T-cell (primary cell): ENCODE measurements at places on chromosomes 5 and 9.

DNA sequence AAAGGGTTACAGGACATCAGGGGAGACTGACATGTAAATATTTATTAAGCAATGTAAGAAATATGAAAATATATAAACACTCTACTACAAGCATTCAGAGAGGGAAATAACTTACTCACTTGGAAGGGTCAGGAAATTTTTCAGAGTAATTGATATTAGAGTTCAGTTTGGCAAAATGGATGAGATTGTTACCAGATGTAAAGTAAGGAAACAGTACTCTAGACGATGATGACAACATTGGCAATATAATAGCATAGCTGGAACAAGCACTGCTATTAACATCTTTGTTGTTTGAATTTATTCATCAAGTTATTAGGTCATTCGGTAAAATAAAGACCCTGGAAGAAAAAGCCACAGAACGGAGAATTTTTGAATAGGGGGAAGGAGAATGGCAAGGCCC, 49.1 kb downstream of the GNA14 start:
- no peak overlapping the region for H3K4me3 ChIP-seq
- H3K36me3 ChIP-seq: no peaks in the 10 kb centered on the region
- peaks cover 13% of the 10 kb centered on the region for H3K4me1 ChIP-seq
- H3K27me3 ChIP-seq: no peaks in the 10 kb centered on the region
- no peak for DNase-seq
- no peak overlapping the region for H3K27ac ChIP-seq

- DNase-seq: no peak
- no peak overlapping the region for H3K27ac ChIP-seq
- H3K4me3 ChIP-seq: no peak overlapping the region
- H3K36me3 ChIP-seq: no peaks in the 10 kb centered on the region
- no peaks in the 10 kb centered on the region for H3K27me3 ChIP-seq
Observed at GRCh38 chr9:121738968-121739367, 87.5 kb downstream of the DAB2IP start.

GRCh38 chr9:133460405-133461175, 812 bp downstream of the CACFD1 start:
- DNase-seq: peak; percentile 52
- H3K4me3 ChIP-seq: peak overlapping the region; percentile 72
- peaks cover 4% of the 10 kb centered on the region for H3K4me1 ChIP-seq

DNA sequence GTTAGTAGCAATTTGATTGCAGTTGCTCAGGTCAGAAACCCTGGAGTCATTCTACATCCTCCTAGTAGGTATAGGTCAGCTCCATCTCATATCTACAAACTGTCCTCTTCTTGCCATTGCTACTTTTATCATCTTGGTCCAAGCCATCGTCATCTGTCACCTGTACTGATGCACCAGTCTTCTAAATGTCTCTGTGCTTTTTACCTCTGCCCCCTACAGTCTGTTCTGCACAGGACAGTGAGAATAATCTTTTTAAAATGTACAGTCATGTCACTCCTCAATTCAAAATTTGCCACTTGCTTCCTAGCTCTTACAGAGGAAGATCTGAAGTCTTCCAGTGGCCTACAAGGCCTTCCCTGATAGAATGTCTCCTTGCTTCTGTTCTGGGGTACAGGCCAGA, 6.8 kb downstream of the NNT start:
- H3K27ac ChIP-seq: no peak overlapping the region
- H3K36me3 ChIP-seq: no peaks in the 10 kb centered on the region
- H3K27me3 ChIP-seq: no peaks in the 10 kb centered on the region
- peaks cover 9% of the 10 kb centered on the region for H3K4me1 ChIP-seq

GRCh38 chr9:18317896-18318295, 156.1 kb upstream of the ADAMTSL1 start:
- no peaks in the 10 kb centered on the region for H3K36me3 ChIP-seq
- peaks cover 3% of the 10 kb centered on the region for H3K27me3 ChIP-seq
- DNase-seq: no peak
- no peak overlapping the region for H3K4me3 ChIP-seq
- H3K27ac ChIP-seq: no peak overlapping the region
- H3K4me1 ChIP-seq: no peaks in the 10 kb centered on the region

DNA sequence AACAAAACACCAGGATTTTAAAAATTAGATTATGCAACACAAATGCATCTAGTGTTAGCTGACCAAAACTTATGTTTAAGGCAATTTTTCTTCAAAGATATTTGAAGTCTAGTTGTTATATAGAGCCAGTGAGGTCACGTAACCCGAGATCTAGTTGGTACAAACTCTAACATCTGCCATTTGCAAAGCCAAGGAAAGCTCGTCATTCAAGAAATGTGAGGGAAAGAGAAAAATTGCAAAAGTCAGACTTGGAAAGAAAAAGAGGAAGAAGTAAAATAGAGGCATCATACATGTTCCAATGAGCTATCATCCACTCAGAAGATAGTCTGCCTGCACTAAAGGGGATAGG, 293.4 kb upstream of the PUM3 start:
- no peak for DNase-seq
- peaks cover 4% of the 10 kb centered on the region for H3K27me3 ChIP-seq
- H3K36me3 ChIP-seq: no peaks in the 10 kb centered on the region

DNA sequence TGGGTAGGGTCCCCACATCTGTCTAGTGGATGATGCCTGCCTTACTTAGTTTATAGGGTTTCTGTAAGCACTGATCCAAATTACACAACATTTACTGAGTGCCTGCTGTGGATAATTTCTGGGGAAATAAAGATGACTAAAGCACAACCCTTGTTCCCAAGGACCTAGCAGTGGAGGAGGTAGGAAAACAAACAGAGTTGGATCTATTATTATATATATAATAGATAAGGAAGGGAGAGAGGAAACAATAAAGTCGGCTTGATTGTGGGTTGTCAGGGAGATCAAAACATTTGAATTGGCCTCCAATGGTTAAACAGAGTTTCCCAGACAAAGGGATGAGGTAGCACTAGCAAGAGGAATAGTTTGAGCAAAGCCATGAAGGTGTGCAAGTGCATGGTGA, 14.0 kb downstream of the IL33 start:
- H3K27me3 ChIP-seq: peaks cover 2% of the 10 kb centered on the region
- no peaks in the 10 kb centered on the region for H3K36me3 ChIP-seq
- no peak overlapping the region for H3K4me3 ChIP-seq
- H3K27ac ChIP-seq: no peak overlapping the region
- DNase-seq: no peak
- H3K4me1 ChIP-seq: no peaks in the 10 kb centered on the region

DNA sequence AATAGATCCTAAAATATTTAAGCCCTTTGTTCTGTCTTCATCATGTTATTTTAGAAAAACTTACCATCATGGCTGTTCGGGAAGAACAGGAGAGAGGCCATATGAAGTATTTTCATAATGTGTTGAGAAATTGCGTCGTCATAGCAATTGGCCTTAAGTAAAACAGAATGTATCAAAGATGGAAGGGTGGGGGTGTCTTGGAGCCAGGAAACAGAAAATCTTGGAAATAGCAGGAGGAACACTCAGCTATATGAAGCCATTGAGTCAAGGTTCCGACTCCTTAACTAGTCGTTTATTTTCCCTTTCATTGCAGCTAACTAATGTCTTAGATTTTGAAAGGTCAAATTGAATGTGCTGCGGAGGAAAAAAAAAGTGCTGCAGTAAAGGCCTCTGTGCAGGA, 1.3 kb downstream of the SPTAN1 start:
- peaks cover 55% of the 10 kb centered on the region for H3K4me1 ChIP-seq
- no peaks in the 10 kb centered on the region for H3K27me3 ChIP-seq
- H3K27ac ChIP-seq: peak overlapping the region; percentile 61
- no peak overlapping the region for H3K4me3 ChIP-seq

DNA sequence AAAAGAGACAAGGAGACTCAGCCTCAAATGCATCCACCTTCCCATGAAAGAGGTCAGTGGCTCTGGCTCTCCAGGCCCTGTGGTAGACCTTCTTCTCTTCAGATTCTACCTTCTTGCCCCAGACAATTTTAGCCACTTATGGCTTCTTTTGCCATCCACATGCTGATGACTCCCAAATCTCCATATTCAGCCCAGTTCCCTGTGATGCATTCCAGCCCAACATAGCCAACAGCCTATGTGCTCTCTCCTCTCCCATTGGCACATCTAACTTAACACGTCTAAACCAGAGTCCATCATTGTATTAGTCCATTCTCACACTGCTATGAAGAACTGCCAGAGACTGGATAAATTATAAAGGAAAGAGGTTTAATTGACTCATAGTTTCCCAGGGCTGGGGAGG, 108.8 kb downstream of the FSTL4 start:
- no peaks in the 10 kb centered on the region for H3K36me3 ChIP-seq
- H3K4me1 ChIP-seq: no peaks in the 10 kb centered on the region
- H3K27me3 ChIP-seq: no peaks in the 10 kb centered on the region
- DNase-seq: no peak
- H3K4me3 ChIP-seq: no peak overlapping the region

- no peak overlapping the region for H3K4me3 ChIP-seq
- no peaks in the 10 kb centered on the region for H3K27me3 ChIP-seq
- peaks cover 49% of the 10 kb centered on the region for H3K36me3 ChIP-seq
Observed at GRCh38 chr5:50767588-50767987, 101.2 kb downstream of the PARP8 start.

GRCh38 chr5:60066502-60066901, 173.0 kb upstream of the PDE4D start:
- no peak for DNase-seq
- no peaks in the 10 kb centered on the region for H3K27me3 ChIP-seq
- no peaks in the 10 kb centered on the region for H3K4me1 ChIP-seq
- no peak overlapping the region for H3K27ac ChIP-seq
- H3K4me3 ChIP-seq: no peak overlapping the region
- H3K36me3 ChIP-seq: no peaks in the 10 kb centered on the region

DNA sequence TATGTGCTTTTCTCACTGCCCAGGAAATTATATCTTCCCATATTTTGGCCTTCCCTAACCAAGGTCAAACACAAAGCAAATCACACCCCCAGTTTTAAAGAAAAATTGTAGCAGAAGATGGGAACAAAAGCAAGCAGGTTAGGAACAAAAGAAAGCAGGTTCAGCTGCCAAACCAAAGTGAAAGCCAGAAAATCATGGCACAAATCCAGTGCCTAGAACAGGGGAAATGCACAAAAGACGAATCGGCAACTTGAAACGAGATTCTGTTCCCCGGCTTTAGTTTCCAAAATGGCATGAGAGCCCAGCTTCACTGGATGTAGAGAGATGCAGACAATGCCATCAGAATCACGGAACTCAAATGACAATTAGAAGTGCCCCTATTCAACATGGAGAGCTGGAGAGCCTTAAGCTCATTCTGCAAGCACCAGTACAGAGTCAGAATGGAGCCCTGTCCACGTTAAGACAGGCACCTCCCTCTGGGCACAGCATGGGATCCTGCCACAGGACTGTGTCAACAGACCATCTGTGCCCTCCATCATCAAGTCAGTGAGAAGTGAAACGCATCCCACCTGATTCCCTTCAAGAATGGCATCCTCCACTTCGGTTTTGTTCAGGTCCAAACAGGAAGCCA, 13.8 kb downstream of the DNAH5 start:
- H3K36me3 ChIP-seq: no peaks in the 10 kb centered on the region
- no peaks in the 10 kb centered on the region for H3K4me1 ChIP-seq
- H3K4me3 ChIP-seq: no peak overlapping the region
- H3K27me3 ChIP-seq: no peaks in the 10 kb centered on the region
- no peak for DNase-seq

GRCh38 chr5:57163553-57164006, 10.3 kb upstream of the GPBP1 start:
- no peak overlapping the region for H3K4me3 ChIP-seq
- no peak overlapping the region for H3K27ac ChIP-seq
- peaks cover 2% of the 10 kb centered on the region for H3K27me3 ChIP-seq
- DNase-seq: no peak
- peaks cover 2% of the 10 kb centered on the region for H3K4me1 ChIP-seq
